Left lung (tissue), 14 donors: ENCODE measurements at places on chromosomes 12 and 14. TPM values are rescaled to one million over a fixed set of nuclear protein-coding genes. Genes with fewer than 3 reads are reported as not detected.

Gene CCDC38
- 0.18 TPM for total RNA-seq

Gene CPM
- total RNA-seq: 708 TPM

Gene DIO2
- 2.2 TPM for total RNA-seq

Gene SUDS3
- 23.6 TPM for total RNA-seq

Gene TRAFD1
- 46.1 TPM for total RNA-seq

Gene DNAI7
- 2.3 TPM for total RNA-seq

Gene DAO
- total RNA-seq: not detected
